Amygdala (tissue), 56 donors: ENCODE measurements at places on chromosomes 7 and 10.

DNA sequence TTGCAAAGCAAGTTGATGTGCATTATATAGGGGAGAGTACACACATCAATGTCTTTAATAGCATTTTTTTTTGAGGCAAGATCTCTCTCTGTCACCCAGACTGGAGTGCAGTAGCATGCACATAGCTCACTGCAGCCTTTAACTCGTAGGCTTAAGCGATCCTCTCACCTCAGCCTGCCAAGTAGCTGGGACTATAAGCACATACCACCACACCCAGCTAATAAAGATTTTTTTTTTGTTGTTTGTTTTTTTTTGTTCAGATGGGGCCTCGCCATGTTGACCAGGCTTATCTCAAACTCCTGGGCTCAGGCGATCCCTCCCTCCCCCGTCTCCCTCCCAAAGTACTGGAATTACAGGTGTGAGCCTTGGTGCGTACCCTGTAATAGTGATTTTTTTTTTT, 1.5 kb downstream of the UMAD1 start:
- no peak for DNase-seq

DNA sequence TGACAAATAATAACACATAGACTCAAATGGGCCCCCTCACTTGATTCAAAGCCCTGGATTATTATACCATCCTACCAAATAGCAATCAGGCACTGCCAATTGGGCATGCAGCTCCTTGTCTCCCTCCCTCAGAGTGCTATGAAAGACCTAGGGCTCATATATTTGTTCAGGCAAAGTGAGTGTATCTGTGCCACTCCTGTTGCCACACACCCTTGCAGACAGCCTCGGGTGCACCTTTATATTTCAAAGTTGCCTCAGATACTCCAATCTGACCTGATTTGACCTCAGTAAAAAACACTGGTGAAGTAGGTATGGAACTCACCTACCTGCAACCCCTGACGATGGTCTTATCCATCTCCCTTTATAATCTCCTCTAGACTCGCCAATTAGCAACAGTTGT, 3.0 kb upstream of the NAMPT start:
- DNase-seq = no peak

DNA sequence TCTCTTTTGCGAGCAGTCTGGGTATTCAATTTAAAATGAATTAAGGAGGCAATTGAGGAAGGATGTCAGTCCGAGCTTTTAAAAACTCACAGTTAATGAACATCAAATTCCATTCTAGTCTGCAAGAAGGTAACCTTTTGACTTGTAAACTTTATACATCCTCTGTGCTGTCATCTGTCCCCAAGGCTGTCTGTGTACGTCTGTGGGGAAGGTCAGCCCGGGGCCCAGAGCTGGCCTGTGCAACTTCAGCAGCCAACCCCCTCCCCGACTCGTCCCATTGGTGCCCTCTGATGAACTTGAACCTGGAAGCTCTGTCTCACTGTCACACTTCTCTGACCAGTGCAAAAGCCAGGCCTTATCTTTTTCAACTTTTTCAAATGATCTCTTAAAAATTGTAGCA, 80.3 kb downstream of the CCDC3 start:
- DNase-seq = no peak

- no peak for DNase-seq
These were observed 3.5 kb upstream of the FRAT2 start for GRCh38 chr10:97338041-97338440.

GRCh38 chr7:106049139-106049752, 62.9 kb downstream of the SYPL1 start:
- DNase-seq = no peak

- DNase-seq = no peak
These were observed 85.5 kb upstream of the OIT3 start for GRCh38 chr10:72808001-72808400.

- no peak for DNase-seq
These were observed 136.3 kb downstream of the MAPK8 start for GRCh38 chr10:48442809-48443177.

DNA sequence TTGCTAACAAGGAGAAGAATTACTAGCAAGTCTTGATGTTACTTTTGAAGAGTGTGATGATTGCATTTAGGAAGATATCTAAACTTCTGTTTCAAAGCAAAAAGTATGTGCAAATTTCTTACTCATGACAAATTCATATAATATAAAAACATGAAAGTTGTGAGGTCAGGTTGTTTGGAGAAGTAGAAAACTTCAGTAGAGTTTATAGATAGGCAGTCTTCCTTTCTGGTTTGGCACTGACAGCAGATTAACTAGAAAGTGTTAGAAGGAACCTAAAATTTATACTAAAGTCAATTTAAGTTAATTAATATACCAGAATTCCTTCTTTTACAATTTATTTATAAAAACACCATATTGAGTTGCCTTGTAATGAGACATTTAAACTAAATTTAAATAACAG, 16.9 kb downstream of the PTEN start:
- no peak for DNase-seq

- no peak for DNase-seq
These were observed 105.6 kb downstream of the NSUN6 start for GRCh38 chr10:18545621-18546305.
